Left kidney (tissue), 8 donors: ENCODE measurements at places on chromosomes 3 and 15. TPM values are rescaled to one million over a fixed set of nuclear protein-coding genes. Genes with fewer than 3 reads are reported as not detected.

- DNase-seq: no peak
These were observed 170.0 kb downstream of the RAB11A start for GRCh38 chr15:66039117-66039871.

DNA sequence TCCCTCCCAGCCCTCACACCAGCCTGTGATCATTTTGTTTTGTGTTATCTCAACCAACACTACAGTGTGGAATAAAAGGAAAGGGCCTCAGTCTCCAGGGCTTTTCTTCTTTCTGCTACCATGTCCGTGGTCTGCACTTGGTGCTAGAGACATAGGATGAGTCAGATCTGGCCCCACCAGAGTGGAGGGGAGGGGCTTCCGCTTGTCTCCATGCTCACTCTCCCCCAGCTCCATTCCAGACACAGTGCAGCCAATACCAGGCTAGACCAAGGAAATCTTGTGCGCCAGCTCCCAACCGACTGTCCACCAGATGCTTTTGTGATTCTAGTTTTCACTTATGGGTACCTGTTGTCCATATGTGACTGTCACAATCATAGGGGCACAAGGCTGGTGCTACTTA, 51.9 kb upstream of the TMEM115 start:
- DNase-seq: no peak

- DNase-seq: no peak
These were observed 4.5 kb upstream of the TLNRD1 start for GRCh38 chr15:80996247-80996646.

RTP3 gene
- not detected for polyA plus RNA-seq
